ENCODE measurements at places on chromosomes 11 and 22. TPM values are rescaled to one million over a fixed set of nuclear protein-coding genes. Genes with fewer than 3 reads are reported as not detected.

TRAF6 gene
- total RNA-seq: 12.7 TPM

PLAAT2 gene
- not detected for total RNA-seq

FAM227A gene
- total RNA-seq: 1.3 TPM

B4GALNT4 gene
- 22.2 TPM for total RNA-seq

NPAS4 gene
- not detected for total RNA-seq

LRRC10B gene
- 0.98 TPM for total RNA-seq

C11orf91 gene
- total RNA-seq: not detected

MUC5AC gene
- total RNA-seq: not detected

HBB gene
- total RNA-seq: not detected

- no peaks in the 10 kb centered on the region for H3K27me3 ChIP-seq
- H3K4me3 ChIP-seq: no peak overlapping the region
- no peak overlapping the region for H3K27ac ChIP-seq
- DNase-seq: no peak
These were observed 125.6 kb downstream of the DSCAML1 start for GRCh38 chr11:117671370-117671769.

GRCh38 chr22:46418827-46419226 lies 83.3 kb downstream of the TRMU start:
- H3K27ac ChIP-seq: no peak overlapping the region
- H3K4me1 ChIP-seq: no peaks in the 10 kb centered on the region
- H3K36me3 ChIP-seq: no peaks in the 10 kb centered on the region
- DNase-seq: no peak
- H3K27me3 ChIP-seq: no peaks in the 10 kb centered on the region
- no peak overlapping the region for H3K4me3 ChIP-seq

- H3K4me1 ChIP-seq: no peaks in the 10 kb centered on the region
- no peak overlapping the region for H3K27ac ChIP-seq
- H3K36me3 ChIP-seq: no peaks in the 10 kb centered on the region
- no peak overlapping the region for H3K4me3 ChIP-seq
- DNase-seq: no peak
- H3K27me3 ChIP-seq: no peaks in the 10 kb centered on the region
These were observed 112.3 kb upstream of the LMO1 start for GRCh38 chr11:8375932-8376331.

GRCh38 chr11:65858681-65859087 lies 704 bp upstream of the CFL1 start:
- no peaks in the 10 kb centered on the region for H3K27me3 ChIP-seq
- H3K36me3 ChIP-seq: peaks cover 24% of the 10 kb centered on the region
- DNase-seq: no peak
- peaks cover 17% of the 10 kb centered on the region for H3K4me1 ChIP-seq
- peak overlapping the region; percentile 96 for H3K27ac ChIP-seq
- H3K4me3 ChIP-seq: peak overlapping the region; percentile 88

- H3K27ac ChIP-seq: peak overlapping the region; percentile 34
- H3K4me1 ChIP-seq: no peaks in the 10 kb centered on the region
- no peaks in the 10 kb centered on the region for H3K36me3 ChIP-seq
- no peak for DNase-seq
- no peak overlapping the region for H3K4me3 ChIP-seq
These were observed 111.8 kb upstream of the TMEM45B start for GRCh38 chr11:129703846-129704245.

GRCh38 chr11:81874635-81875034 lies 859.0 kb downstream of the FAM181B start:
- no peaks in the 10 kb centered on the region for H3K4me1 ChIP-seq
- no peak overlapping the region for H3K27ac ChIP-seq
- no peaks in the 10 kb centered on the region for H3K36me3 ChIP-seq

DNA sequence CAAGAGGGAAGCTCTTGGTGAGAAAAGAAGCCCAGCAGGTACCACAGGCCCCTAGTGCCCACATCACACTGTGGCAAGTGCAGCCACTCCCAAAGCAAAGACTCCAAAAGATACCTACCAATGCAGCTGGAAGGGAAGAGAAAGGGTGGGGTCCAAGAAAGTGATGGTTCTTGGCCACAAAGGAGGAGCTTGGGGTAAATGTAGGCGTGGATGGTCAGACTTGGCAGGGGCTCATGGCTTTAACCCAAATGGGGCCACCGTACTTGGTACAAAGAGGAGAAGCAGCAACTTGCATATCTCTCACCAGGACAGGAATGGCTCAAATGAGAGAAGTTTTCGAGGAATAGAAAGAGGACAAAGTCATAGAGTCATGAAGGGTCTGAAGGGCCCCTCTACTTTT lies 4.8 kb downstream of the MAP3K11 start:
- peaks cover 58% of the 10 kb centered on the region for H3K4me1 ChIP-seq
- peaks cover 61% of the 10 kb centered on the region for H3K36me3 ChIP-seq
- H3K27me3 ChIP-seq: no peaks in the 10 kb centered on the region
- no peak for DNase-seq
- peak overlapping the region; percentile 98 for H3K27ac ChIP-seq

DNA sequence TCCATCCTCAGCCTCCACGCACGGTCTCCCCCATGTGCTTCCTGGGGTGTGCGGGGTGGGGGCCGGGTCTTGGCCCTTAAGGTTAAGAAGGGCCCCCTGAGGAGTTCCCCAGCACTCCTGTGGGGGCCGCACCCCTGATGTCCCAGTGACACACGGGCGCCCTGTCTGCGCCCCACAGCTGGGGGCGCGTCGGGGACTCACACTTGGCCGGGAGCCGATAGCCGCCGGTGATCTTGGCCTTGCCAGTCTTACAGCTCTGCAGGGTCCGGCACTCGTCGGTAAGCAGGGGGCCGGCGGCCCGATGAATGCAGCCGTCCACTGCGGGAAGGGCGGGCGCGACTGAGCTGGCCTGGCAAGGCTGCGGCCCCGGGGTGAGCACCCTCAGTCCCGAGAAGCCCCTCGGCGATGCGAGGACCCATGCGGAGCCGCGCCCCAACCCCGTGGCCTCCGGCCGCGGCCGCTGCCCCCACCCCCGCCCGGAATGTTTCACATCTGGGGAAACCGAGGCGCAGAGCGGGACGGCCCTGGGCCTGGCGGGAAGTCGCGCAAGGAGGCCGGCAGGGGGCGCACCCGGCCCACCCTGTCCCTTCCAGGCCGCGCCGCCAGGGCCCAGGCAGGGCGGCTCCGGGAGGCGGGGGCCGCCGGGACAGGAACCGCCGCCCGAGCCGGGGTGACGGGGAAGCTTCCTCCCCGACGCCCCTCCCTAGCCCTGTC lies 13.9 kb downstream of the OTUB1 start:
- H3K4me3 ChIP-seq: peak overlapping the region; percentile 47
- DNase-seq: peak; percentile 49
- peak overlapping the region; percentile 49 for H3K27ac ChIP-seq
- H3K36me3 ChIP-seq: peaks cover under 1% of the 10 kb centered on the region
- H3K27me3 ChIP-seq: no peaks in the 10 kb centered on the region
- peaks cover 55% of the 10 kb centered on the region for H3K4me1 ChIP-seq

All from tibial nerve (tissue), 4 donors.